ENCODE measurements at places on chromosomes 1 and 21. TPM values are rescaled to one million over a fixed set of nuclear protein-coding genes. Genes with fewer than 3 reads are reported as not detected.

The ZNF648 gene
- not detected for total RNA-seq

The ATP1A2 gene
- total RNA-seq, result not detected

The PDZK1 gene
- total RNA-seq, result under 0.01 TPM

The ATF6 gene
- total RNA-seq, result 32.8 TPM

The PLEKHG5 gene
- total RNA-seq, result 11.2 TPM

The AADACL3 gene
- not detected for total RNA-seq

The CCDC30 gene
- 0.97 TPM for total RNA-seq

The SERINC2 gene
- total RNA-seq, result 21.2 TPM

The LORICRIN gene
- total RNA-seq, result not detected

The FYB2 gene
- total RNA-seq, result not detected

The LENEP gene
- 0.43 TPM for total RNA-seq

The OR2W3 gene
- total RNA-seq, result 0.97 TPM

The KRTAP21-2 gene
- not detected for total RNA-seq

The TAF12 gene
- total RNA-seq, result 27.1 TPM

The SPRR2D gene
- total RNA-seq, result not detected

The SPATA46 gene
- not detected for total RNA-seq

The REG4 gene
- not detected for total RNA-seq

The LEFTY2 gene
- total RNA-seq, result not detected

The KCNT2 gene
- 7.3 TPM for total RNA-seq

The KIF17 gene
- 2.2 TPM for total RNA-seq

The GCSAML gene
- not detected for total RNA-seq

The TMEM82 gene
- not detected for total RNA-seq

The CLDN17 gene
- not detected for total RNA-seq

The ACTL8 gene
- total RNA-seq, result not detected

The OR2G3 gene
- total RNA-seq, result not detected

The PDE9A gene
- total RNA-seq, result 3.9 TPM

The FBLIM1 gene
- 188 TPM for total RNA-seq

The ADAMTS4 gene
- total RNA-seq, result 8.2 TPM

The C1QA gene
- total RNA-seq, result not detected

The C4BPA gene
- not detected for total RNA-seq

The GRHL3 gene
- total RNA-seq, result not detected

The BCAN gene
- total RNA-seq, result not detected

The LMOD1 gene
- total RNA-seq, result 50.1 TPM

The FLG2 gene
- not detected for total RNA-seq

The LCE3E gene
- not detected for total RNA-seq

The TDRD10 gene
- total RNA-seq, result not detected

The OR2M3 gene
- total RNA-seq, result not detected

The OR6N1 gene
- not detected for total RNA-seq

The AKNAD1 gene
- total RNA-seq, result 1.6 TPM

The SHE gene
- total RNA-seq, result not detected

The TENT5C gene
- total RNA-seq, result 6.1 TPM

The TLCD4 gene
- 0.86 TPM for total RNA-seq

All from fibroblast of villous mesenchyme (primary cell).